Right ventricle myocardium superior (tissue), 1 donor: ENCODE measurements at places on chromosomes 4 and X.

DNA sequence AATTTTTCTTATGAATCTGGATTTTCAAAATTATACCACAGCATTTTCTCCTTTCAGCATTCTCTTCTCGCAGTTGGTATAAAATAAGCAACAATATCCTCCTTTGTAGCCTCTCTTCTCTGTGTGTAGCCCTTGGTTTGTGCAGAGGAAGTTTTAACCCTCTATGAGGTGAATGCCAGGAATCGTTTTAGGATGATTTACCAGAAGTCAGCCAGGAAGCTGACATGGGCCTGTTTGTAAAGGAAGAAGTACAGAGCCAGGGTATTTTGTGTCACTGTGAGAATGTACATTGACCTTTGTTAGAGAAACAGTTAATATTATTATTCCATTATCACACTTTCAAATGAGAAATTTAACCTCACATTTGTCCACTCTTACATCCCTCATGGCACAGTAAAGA lies 88.9 kb upstream of the RPL34 start:
- no peak for DNase-seq

- DNase-seq = no peak
Observed at GRCh38 chr4:73653695-73654106, 33.5 kb upstream of the RASSF6 start.

DNA sequence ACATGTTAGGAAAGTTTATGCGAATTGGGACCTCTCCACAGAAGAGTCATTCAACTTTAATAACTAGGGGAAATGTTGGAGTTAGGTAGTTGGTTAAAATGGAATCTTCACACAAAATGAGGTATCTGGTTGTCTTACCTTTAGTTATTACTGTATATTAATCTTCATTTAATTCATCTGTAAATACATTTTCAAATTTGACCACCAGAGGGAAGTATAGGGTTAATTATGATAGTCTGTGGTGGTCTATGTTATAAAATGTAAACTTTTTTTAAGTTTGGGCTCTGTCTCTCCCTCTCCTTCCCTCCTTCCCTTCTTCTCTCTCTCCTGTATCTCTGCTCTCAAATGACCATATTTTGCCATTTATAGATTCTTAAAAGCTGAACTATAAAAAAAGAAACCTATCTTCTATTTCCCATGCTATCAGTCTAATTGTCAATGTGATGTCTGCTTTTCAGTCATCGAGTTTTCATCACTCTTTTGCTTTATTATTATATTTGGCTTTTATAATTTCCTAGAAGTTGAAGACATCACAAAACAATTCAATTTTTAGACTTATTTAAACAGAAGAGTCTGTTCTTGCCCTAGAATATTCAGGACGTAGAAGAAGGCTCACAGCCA lies 49.8 kb downstream of the TMEM144 start:
- no peak for DNase-seq

GRCh38 chr4:119598521-119598920 lies 30.1 kb downstream of the PDE5A start:
- DNase-seq = no peak

GRCh38 chrX:10156199-10157031 lies at the start of gene CLCN4:
TSS of gene CLCN4 (plus strand) at chrX:10156975. CDS start at chrX:10185033, 28,058 bp downstream.
- DNase-seq = peak; percentile 79

- no peak for DNase-seq
Observed at GRCh38 chr4:45004847-45005565, 278.6 kb upstream of the GNPDA2 start.

GRCh38 chrX:85569096-85569495 lies 189.6 kb upstream of the POF1B start:
- DNase-seq = no peak

DNA sequence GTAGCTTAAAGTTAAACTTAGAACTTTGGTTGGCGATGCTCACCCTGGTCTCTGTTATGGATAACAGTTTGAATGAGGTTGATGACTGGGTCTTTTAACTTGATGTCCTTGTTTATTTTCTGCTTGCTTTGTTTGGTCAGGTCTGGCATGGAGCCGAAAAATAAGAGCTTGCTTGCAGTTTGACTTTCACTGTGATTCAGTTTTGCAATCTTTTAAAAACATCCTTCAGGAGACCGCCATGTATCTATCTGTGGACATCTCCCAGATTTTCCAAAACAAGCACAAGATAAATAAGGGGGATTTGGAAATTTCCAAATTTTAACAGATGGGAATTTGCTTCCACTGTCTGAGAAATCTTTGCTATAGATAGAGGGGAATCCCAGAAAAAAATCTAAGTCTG lies 246.7 kb downstream of the PALLD start:
- no peak for DNase-seq

DNA sequence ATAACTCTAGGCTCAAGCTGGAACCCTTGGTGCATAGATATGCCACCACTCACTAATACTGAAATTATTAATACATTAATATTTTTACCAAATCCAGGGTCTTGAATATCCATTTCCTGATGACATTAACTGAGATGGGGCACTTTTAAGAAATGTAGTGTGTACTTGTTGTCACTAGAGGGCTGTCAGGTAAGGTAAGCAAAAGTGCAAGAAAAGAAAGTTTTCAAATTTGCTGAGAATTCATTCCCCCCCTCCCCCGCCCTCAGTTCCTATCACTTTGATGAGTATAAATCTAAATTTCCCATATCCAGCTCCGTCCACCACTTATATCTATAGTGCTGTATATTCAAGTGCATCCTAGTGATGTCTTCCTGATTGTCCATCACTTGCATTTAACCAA lies 20.5 kb upstream of the WDR44 start:
- DNase-seq = no peak
